Breast epithelium (tissue), 4 donors: ENCODE measurements at places on chromosomes 1 and 21. TPM values are rescaled to one million over a fixed set of nuclear protein-coding genes. Genes with fewer than 3 reads are reported as not detected.

The FAM163A gene
- total RNA-seq, result not detected

- no peak for DNase-seq
Measured at GRCh38 chr1:160704250-160704649, 7.4 kb downstream of the CD48 start.

DNA sequence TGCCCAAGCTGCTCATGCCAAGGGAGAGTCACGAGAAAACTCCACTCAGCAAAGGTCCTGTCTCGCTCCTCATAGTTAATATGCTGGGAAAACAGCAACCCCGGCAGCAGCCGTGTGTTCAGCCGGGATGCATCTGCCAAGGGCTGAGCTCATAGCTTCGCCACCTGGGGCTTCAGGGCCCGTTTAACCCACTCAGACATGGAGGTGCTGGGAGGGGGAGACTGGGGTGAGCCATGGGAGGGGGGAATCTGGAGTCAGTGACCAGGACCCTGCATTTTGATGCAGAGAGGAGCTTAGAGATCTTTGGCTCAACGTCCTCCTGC is 283.4 kb downstream of the PTPRU start:
- DNase-seq, result no peak

- no peak for DNase-seq
Measured at GRCh38 chr1:40895601-40896000, 33.4 kb upstream of the CITED4 start.

The PLCH2 gene
- 10.2 TPM for total RNA-seq

The GABRD gene
- not detected for total RNA-seq

- DNase-seq, result no peak
Measured at GRCh38 chr1:3903141-3904005, 3.3 kb upstream of the C1orf174 start.

The ZBED6 gene
- total RNA-seq, result 22.7 TPM

The CLDN17 gene
- total RNA-seq, result not detected
